ENCODE measurements at places on chromosomes 7 and 10.

DNA sequence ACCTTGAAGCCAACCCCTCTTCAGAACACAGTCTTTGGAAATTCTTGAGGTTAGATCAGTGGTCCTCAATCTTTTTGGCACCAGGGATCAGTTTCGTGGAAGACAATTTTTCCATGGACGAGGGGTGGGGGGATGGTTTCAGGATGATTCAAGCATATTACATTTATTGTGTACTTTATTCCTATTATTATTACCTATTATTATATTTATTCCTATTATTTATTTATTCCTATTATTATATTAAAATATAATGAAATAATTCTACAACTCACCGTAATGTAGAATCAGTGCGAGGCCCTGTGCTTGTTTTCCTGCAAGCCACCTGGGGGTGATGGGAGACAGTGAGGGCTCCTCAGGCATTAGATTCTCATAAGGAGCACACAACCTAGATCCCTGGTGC lies 17.9 kb downstream of the CAMK1D start:
- DNase-seq = no peak

DNA sequence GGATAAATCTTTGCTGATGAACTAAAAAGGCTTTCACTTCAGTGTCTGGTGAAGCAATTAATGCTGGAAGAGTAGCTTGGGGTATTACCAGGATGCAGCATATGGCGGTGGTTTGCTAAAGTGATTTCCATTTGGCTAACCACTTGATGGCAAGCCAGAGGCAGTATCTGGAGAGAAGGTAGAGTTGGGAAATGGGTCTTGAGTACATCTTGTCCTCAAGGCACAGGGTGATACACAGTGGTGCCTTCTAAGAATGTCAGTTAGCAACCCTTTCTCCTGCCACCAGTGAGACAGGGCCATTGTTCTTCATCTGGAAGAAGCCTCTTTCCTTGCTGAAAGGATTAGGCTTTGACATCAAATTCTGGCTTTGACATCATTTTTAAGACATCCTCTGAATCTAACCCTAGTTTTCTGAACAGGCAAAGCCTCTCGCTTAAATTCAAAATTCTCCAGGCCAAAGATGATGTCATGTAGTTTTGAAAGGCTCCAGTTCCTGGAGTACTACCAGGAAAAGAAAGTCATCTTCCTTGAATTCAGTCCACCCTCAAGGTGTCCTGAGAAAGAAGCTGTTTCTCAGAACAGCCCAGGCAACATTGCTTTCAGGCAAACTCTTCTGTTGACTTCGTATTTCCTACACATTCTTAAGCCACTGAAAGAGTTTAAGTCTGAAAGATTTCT lies 162.4 kb downstream of the ARID5B start:
- DNase-seq = no peak

DNA sequence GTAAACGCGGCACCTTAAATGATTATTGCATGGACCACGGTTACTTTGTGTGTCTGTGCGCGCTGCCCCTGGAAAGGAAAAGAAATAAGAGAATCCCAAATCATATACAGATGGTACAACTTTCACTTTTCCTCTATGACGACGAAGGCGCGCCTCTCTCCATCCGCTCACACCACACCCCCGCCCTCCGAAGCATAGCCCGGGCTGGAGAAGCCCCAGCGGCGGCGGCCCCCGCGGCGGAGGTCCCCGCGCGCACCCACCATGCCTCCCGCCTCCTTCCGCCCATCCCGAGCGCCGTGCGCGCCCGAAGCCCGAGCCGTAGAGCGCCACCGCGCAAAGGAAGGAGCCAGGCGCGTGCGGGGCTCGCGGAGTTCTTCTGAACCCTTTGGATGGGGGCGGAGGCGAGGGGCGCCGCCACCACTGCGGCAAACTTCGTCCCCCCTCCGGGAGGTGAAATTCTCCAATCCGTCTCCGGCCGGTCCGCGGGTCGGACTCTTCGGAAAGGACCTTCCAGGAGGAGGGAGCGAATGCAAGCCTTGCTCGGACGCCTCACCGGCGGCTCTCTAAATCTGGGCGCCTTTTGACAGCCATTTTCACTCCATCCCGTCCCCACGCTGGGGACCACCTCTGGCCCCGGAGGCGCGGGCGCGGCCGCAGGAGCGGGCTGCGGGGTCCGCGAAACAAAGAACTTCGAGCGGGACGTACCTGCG lies 588 bp downstream of the GLI3 start:
- DNase-seq = no peak

DNA sequence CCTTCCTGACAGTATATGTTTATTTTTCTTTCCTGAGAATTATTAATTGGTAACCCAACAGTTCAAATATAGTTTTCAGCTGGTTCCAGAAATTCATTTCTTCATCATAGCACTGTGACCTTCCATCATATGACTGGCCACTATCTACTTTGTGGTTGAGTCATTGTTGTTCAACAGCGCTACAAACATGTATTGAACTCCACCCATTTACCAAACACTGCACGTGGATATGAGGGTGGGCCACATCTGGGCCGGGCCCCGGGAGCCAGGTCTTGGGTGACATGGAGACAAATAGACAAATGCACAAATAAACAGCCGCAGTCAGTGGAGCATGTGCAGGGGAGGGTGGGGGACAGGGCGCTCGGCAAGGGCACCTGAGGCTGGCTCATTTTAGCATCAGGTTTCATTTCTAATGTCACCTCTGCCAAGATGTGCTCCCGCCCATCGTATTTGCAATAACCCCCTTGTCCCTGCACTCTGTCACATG lies 24.0 kb upstream of the EEPD1 start:
- no peak for DNase-seq

- no peak for DNase-seq
Measured at GRCh38 chr7:15628876-15629275, 57.6 kb downstream of the MEOX2 start.

GRCh38 chr7:150332852-150333635 lies 8.4 kb downstream of the RARRES2 start:
- no peak for DNase-seq

- no peak for DNase-seq
Measured at GRCh38 chr7:100024020-100024619, 8.7 kb downstream of the ZKSCAN1 start.

DNA sequence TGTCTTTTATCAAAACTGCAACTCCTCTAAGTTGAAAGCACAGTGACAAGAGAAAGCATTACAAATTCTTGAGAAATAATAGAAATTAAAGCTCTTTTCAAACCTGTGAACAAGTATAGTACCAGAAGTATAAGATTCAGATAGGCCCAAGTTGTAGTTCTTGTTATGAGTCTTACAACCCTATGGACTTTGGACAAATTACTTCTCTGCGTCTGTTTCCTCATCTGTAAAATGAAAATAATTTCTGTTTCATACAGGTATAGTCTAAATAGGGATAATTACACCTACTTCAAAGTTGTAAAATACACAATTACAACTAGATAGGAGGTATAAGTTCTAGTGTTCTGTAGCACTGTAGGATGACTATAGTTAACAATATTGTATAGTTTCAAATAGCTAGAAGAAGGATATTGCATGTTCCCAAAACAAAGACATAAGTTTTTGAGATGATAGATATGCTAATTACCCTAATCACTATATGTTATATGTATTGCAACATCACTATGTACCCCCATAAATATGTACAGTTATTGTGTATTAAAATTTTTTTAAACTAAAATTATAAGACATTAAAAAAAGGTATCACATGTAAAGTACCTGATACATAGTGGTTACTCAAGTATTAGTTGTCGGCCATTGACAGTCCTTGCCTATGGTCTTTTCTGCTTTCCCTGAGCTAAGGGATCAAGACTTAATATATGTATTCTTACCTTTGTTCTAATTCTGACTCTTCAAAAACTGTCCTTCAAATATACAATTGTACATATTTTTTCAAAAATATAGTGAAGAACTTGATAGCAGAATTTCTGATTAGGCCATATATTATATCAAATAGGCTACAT lies 1.8 kb upstream of the WASL start:
- no peak for DNase-seq

- no peak for DNase-seq
Measured at GRCh38 chr10:43350156-43350555, 21.3 kb upstream of the FXYD4 start.

DNA sequence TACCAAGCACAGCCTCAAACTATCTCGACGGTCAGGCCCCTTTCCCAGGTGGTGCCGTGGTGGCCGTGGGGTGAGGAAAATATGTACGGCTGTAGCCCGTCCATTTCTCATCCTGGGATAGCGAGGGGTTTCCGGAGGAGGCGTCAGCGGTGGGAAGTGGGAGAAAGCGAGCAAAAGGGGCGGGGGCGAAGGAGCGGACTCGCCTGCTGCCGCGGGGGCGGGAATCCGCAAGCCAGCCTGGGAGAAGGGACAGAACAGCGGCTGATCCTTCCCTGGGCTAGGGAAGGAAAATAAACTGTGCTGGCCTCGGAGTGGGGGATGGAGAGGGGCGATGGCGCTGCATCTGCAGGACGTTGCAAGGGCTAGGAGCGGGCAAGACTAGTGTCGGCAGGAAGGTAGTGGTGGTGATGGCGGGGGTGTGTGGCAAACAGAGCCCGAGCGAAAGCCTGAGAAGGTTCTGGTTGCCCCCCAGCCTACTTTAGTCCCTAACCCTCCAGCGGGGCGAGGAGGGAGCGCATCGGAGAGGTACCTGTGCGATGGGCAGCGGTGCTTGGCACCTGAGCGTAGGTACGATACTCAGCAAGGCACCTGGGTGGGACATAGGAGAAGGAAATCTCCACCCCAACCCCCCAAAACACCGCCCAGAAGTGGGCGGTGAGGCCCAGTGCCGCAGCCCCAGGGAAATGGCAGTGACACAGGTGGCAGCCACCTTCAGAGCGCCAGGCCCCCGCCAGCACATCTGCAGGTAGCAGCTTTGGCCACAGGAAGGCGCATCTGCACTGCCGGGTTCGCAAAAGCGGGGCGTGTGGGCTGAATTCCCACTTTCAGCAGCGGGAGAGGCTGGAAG lies 49.9 kb upstream of the STEAP1B start:
- DNase-seq = no peak

DNA sequence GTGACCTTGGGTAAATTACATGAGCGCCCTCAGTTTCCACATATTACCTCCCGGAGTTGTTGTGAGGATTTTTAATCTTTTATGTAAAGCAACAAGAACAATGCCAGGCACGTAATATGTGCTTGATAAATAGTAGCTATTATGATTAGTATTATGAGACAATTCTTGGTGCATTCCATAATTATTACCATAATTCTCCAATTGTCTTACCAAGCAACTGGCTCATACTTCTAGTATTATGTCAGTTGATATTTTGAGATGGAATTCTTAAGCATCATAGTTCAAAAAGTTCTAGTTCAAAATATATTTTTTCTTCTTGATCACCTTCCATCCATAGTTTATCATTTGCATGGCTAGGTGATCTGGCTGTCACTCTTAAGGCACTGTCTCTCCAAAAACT lies 259.0 kb downstream of the BBS9 start:
- no peak for DNase-seq

DNA sequence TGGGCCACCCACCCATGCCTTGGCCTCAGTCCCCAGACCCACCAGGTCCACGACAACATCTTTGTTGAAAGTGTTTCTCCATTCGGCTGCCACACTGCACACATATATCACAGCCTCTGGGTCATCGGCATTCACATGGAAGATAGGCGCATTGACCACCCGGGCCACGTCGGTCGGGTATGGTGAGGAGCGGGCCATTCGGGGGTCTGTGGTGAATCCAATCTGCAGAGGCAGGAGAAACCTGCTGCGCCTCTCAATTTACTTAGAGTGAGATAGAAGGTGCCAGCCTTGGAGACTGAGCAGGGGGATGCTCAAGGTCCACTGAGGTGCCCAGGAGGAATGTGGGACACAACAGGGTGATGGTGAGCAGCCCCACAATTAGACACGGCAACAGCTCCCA lies 16.4 kb downstream of the OGDHL start:
- no peak for DNase-seq

DNA sequence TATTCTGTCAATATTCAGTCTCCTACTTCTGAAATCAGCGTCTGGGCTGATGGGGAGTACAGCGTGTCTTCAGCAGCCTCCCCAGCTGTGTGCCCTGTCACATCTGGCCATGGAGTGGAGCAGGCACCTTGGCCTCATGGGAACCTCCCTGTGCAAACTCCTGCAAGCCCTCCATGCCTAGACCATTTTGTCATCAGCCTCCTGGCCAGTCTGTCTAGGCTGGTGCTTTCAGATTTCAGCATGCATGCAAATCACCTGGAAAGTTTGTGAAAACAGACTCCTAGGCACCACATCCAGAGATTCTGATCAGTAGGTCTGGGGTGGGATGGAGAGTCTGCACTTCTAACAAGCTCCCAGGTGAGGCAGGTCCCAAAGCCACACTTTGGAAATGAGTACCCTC lies 26.2 kb upstream of the CCSER2 start:
- no peak for DNase-seq

DNA sequence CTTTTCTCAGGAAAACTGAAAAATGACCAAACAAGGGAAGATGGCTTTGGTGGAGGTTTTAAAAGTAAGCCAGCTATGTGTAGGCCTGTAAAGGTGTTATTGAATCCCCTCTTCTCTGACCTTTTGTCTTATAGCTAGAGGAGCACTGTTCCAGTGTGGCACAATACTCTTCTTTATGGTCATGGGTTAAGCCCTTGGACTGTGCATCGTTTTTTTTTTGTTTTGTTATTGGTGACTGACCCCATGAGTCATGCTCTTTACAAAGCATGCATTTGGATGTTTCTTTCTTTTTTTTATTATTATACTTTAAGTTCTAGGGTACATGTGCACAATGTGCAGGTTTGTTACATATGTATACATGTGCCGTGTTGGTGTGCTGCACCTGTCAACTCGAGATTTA lies 19.6 kb upstream of the FAM25A start:
- DNase-seq = no peak

DNA sequence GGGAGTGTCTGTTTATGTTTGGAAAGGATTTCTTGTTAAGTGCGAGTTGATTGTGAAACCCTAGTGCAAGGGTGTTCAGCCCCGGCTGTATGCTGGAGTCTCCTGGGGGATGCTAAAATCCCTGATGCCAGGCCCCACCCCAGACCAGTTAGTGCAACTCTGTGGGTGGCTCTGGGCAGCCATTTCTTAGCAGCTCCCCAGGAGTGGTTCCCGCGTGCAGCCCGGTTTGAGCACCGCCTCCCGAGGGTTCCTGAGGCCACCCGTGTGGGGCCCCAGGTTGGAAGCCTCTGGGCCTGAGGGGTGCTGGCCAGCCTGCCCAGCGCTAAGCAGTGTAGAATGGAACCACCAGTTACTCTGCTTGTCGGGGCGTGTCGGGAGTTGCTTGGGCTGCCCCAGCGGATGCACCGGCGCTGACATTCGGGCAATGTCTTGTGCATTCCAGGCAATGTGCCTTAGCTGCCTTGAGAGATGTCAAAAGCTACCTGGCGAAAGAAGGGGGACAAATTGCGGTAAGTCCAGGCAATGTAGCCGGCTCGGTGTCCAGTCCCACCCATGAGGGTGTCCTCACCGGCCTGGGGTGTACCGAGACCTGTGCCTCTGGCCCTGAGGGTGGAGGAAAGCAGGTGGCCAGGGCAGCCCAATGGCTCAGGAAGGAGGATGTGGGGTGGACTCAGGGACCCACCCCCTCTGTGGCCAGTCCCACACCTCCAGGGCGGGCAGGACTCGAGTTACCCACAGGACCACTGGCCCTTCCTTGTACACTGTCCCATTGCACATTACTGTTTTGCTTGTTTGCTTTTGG lies 13.2 kb downstream of the PFKFB3 start:
- no peak for DNase-seq

- no peak for DNase-seq
Measured at GRCh38 chr10:70164163-70164562, 6.2 kb downstream of the SAR1A start.

Data from hematopoietic multipotent progenitor cell treated with erythropoietin and hydrocortisone succinate and interleukin-3 and kit ligand, for 15 days (in vitro differentiated cells).